ENCODE measurements at places on chromosomes 16 and 17.

DNA sequence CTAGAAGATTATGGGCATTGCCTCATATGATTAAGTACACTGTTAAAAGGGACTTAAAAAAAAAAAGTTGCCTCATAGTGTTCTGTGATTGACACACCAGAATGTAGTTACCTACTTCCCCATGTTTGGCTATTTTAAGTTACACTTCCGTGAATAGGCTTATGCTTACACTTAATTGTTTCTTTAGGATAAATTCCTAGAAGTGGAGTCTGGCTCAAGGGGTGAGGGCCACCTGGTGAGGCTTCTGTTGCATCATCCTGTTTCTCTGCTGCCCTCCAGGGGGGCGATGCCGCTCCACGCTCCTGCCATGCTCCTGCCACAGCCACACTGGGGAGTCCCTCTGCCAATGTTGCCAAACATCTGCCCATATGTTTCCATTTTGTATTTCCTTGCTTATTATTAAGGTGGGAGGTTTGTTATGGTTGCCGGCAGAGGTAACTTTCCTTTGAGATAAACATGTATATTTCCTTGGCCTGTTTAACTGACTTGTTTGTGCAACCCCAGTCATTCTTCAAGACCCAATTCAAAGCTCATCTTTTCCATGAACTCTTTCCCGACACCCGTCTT lies 73.1 kb downstream of the KSR1 start:
- DNase-seq, result no peak

DNA sequence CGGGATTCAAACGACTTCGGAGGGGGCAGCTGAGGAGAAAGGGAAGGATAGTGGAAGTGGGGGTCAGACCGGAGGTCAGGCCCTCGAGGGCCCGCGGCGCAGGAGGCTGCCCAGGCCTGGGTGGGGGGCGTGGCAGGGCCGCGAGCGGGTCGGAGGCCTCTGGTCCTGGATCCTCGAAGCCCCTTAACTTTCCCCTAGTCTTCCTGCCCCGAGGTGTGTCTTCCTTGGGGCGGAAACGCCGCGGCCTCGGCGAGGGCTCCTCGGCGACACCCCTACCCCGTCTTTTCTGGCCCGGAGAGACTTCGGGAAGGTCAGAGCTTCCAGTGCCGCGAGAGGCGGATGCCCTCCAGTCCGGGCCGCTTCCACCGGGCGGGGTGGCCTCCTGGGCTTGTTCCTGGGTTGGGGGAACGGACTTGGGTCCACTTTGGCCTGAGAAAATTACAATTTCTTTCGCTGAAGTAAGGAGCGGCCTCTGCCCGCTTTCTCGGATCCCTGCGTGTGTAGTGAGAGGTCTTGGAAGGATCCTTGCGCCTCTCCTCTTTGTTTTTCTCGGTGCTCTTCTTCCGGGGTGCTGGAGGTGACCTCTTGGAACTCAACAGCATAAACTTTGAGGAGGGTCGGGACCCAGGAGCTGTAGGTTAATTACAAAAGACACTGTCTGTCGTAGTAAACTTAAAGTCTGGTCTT lies 491 bp downstream of the IST1 start:
- no peak for DNase-seq

DNA sequence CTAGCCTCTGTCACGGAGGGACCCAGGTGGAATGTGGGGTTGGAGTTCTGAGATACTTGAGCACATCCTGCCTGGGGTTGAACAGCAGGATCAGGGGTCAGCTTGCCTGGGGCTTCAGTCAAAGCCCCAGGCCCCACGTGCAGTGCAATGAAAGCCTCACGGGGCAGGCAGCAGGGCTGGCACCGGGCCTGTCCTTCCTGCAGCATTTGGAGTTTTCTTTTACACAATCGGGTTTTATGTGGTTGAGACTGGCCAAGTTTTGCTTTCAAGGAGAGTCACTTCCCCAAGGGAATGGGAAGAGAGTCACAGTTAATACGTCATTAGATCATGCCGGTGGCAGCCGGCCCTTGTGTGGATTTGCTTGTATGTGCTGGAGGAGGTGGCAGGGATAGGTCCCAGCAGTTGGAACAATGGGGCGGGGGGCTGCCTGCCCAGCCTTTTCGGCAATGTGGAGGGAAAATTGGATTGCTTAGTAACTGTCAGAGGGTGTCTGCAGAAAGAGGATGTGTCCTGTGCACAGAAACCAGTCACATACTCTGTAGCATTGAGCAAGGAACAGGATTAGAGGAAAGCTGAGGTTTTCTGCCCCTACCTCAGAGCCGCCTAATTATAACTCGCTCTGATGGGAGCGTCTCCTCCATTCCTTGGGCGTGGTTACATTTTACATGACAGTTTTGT lies 4.5 kb downstream of the RMI2 start:
- DNase-seq, result no peak

- no peak for DNase-seq
Measured at GRCh38 chr17:71176928-71177443, 943.8 kb upstream of the SOX9 start.

- DNase-seq, result no peak
Measured at GRCh38 chr17:51647826-51648225, 387.5 kb downstream of the UTP18 start.

DNA sequence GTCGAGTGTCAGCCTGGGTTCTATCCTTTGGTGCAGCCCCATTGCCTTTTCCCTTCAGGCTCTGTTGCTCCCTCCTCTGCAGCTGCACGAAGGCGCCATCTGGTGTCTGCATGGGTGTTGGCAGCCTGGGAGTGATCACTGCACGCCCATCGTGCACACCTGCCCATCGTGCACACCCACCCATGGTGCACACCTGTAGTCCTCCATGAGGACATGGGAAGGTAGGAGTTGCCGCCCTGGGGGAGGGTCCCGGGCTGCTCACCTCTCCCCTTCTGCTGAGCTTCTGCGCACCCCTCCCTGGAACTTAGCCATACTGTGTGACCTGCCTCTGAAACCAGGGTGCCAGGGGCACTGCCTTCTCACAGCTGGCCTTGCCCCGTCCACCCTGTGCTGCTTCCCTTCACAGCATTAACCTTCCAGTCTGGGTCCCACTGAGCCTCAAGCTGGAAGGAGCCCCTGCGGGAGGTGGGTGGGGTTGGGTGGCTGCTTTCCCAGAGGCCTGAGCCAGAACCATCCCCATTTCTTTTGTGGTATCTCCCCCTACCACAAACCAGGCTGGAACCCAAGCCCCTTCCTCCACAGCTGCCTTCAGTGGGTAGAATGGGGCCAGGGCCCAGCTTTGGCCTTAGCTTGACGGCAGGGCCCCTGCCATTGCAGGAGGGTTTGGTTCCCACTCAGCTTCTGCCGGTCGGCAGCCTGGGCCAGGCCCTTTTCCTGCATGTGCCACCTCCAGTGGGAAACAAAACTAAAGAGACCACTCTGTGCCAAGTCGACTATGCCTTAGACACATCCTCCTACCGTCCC lies 2.9 kb downstream of the CTRL start:
- DNase-seq, result peak; percentile 46

DNA sequence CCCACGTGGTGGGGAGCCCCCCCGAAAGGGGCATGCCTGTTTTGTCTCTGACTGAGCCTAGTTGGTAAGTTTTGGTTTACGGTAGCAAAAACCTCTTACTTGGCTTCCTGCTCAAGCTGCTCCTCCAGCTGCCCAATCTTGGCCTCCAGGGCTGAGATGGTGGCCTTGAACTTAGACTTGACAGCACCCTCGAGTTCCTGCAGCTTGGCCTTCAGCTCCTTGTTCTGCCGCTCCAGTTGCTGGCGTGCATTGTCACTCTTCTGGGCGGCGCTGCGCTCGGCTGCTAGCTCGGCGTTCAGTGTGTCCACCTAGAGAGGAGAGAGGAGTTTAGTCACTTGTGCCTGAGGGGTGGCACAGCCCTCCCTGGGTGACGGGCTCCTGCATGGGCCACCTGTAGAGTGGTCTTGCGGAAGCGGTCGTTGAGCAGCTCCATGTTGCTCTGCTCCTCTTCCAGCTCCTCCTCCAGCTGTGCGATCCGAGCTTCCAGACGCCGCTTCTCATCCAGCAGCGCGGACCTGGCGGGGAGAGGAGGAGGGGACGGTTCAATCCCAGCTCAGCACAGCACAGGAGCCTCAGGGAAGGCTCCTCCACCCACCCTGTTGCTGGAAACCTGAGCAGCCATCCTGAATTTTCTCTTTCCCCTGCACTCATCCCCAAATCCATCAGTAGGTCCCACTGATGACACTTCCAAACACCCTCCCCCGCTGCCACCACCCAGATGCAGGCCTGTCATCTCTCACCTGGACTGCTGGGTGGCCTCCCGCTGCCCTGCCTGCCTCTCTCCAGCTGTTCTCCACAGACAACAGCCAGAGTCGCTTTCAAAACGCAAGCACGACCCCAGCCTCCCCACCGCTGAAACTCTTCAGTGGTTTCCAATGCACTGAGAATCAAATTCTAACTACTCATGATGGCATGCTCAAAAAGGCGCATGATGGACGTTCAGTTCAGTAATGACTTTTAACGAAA lies 44.6 kb downstream of the NDEL1 start:
- DNase-seq, result no peak

GRCh38 chr17:72411124-72411563 lies 290.3 kb downstream of the SOX9 start:
- no peak for DNase-seq

GRCh38 chr17:59620518-59621259 lies 994 bp downstream of the CLTC start:
- no peak for DNase-seq

GRCh38 chr17:4154201-4154600 lies 11.2 kb downstream of the CYB5D2 start:
- no peak for DNase-seq

- no peak for DNase-seq
Measured at GRCh38 chr16:86831366-86831765, 253.0 kb downstream of the FOXL1 start.

DNA sequence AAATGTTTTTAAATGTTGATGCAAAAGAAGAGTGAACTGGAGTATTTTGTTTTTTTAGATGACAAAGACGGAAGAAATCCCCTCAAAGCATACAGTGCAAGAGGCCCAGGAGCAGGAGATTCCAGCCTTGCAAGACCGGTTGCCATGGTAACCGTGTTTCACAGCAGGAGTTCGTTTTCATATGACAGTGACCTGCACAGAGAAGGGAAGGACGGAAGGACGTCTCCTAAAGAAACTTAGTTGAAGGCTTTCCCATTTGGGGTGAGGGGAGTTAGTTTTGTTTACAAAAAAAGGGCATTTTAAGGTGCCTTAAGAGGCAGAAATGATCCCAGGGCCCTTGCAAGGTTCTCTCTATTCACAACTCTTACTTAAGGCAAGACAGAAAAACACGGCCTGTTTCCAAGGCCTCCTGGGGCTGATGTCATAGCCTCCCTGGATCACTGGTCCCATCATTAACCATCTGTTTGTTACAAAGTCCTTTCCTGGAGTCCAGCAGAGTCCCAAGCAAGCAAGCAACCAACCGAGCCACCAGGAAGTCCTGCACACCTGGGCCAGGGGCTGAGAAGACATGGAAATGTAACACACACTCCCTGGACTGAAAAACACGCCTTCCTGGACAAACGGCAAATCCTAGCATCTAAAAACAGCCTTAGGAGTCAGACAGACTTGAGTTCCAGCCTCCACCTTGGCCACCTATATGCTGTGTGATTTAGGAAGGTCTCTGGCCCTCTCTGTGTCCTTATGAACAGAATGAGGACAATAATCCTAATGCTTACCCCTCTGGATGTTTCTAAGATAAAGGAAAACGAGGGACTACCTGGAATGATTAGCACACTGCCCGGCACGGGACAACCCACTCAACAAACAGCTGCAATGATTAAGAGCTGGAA lies 30.3 kb upstream of the RPH3AL start:
- peak; percentile 65 for DNase-seq

DNA sequence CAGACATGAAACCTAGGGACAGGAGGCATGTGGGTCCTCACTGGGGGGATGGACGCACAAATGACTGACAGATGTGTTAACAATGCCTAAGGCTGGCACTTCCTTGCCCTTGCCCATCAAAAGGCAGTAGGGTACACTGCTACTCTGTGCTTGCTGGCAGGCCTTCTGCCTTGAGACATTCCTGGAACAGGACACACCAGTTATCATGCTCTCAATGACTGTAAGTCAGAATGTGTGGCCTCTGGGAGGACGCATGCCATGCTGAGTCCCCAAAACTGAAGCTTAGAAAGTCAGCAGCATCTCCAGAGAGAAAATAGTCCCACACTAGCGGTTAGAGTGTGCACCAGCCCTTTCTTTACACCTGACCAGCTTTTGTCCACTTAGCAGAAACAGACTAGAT lies 16.1 kb upstream of the SREBF1 start:
- DNase-seq, result no peak

GRCh38 chr16:89482150-89482816 lies 8.1 kb downstream of the ANKRD11 start:
- no peak for DNase-seq

GRCh38 chr16:25023556-25023955 lies 8.4 kb upstream of the ARHGAP17 start:
- no peak for DNase-seq

DNA sequence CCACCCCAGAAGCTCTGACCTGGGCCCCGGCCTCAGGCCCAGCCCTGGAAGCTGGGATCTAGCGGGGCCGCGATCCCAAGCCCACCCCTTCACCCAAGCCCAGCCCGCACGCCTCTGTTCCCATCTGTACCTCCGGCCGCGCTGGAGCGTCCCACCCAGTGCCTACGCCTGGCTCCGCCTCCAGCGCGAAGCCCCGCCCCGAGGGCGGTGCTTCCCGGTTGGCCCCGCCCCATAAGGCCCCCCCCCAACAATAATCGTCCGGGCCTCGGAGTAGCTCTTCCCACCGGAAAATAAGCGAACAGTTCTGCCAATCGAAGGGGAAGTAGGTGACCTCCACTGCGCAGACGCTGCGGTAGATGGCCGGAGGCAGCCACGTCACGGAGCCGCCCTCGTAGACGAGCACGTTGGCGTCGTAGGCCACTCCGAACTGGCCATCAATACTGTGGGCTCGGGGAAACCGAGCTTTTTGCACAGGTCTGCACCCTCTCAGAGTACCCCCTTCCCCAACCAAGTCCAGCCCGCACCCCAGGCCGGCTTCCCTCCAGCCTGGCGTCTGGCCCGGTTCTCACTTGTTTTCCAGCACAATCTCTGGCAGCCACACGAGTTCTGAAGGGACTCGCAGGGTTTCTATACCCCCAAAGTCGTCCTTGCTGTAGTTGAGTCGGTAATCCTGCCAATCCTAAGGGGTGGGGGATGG lies 1.1 kb downstream of the CHRNE start:
- no peak for DNase-seq

- no peak for DNase-seq
Measured at GRCh38 chr16:85767531-85767930, 16.6 kb upstream of the C16orf74 start.

DNA sequence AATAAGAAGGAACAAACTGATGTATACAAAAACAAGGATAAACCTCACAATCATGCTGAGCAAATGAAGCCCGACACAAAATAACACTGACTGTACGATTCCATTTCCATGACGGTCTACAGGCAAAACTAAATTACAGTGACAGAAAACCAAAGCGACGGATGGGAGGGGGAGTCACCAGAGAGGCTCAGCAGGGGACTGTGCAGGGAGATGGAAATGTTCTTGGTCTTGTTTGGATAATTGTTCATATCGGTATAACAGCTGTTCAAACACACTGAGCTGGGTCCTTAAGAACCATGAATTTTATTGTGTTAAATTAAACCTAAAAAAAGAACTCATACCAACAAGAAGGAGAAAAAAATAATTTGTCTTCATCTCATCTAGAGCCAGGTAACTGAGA lies 97.8 kb downstream of the NXN start:
- peak; percentile 21 for DNase-seq
